ENCODE measurements at places on chromosomes 7 and 10.

DNA sequence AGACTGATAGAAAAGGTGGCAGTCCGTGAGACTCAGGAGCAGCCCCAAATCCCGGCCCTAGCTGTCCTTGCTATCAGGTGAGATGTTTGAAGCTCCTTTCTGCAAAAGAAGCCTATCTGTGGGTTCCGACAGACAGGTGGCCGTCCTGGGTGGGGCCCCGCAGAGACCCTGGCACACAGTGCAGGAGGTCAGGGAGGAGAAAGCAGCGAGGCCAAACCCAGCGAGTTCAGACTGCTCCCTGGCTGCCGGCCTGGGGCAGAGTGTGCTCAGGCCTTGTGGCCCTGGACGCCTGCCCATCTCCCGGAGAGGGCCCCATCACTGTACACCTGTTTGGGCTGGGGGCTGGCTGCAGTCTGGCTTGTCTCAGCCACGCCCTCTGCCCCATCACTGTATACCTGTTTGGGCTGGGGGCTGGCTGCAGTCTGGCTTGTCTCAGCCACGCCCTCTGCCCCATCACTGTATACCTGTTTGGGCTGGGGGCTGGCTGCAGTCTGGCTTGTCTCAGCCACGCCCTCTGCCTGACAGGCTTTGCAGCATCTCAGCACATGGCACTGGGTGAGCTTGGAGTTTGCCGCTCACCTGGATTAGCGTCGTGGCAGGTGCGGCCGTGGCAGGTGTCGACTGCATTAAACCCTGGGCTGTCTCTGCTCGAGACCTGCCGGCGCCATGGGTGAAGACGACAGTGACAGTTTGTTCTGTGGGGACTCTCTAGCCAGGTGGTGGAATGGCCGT lies 11.8 kb upstream of the PRKAR1B start:
- DNase-seq = no peak

GRCh38 chr10:101851411-101852116 lies 8.0 kb upstream of the KCNIP2 start:
- no peak for DNase-seq

- no peak for DNase-seq
These were observed 115.3 kb downstream of the ZNF33B start for GRCh38 chr10:42523098-42523497.

DNA sequence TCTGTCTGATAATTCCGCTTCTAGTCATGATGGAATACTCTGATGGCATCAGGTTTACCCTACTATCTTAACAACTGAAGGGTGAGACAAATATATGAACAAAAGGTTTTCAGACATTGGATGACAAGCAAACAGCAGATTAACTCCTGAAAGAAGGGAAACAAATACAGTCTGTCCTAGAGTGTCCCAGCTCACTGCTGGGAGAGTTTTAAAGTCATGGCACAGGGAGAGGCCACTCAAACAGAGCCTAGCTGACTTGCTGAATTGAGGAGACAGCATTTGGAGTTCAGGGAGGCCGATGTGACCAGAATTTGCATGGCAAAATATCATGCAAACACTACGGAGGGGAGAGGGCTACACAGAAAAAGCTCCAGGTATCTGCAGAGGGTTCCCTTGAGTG lies 73.1 kb downstream of the MDH2 start:
- DNase-seq = no peak

GRCh38 chr7:159105066-159105780 lies 39.4 kb downstream of the VIPR2 start:
- no peak for DNase-seq
